Astrocyte of the hippocampus (primary cell): ENCODE measurements at places on chromosomes 4 and X.

- no peak for DNase-seq
Measured at GRCh38 chr4:172708184-172708583, 460.4 kb upstream of the GALNT7 start.

GRCh38 chr4:182143086-182143821, 99.9 kb upstream of the TENM3 start:
- DNase-seq, result peak; percentile 66

DNA sequence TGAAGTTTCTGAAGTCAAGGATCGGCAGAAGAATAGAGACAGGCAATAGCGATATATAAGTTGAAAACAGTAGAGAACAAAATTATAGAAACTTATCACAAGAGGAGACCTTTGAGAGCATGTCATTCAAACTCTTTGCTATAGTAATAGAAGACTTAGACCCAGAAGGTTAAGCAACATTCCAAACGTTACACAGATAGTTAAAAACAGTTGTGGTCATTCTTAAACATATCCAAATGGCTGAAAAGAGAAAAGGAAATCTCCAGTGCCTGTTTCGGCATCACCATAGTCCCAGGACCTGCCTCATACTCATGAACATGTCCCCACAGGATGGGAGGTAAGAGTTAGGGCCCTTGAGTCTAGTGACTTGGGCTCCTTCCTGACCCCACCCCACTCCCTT, 258.1 kb upstream of the NOCT start:
- DNase-seq, result no peak

DNA sequence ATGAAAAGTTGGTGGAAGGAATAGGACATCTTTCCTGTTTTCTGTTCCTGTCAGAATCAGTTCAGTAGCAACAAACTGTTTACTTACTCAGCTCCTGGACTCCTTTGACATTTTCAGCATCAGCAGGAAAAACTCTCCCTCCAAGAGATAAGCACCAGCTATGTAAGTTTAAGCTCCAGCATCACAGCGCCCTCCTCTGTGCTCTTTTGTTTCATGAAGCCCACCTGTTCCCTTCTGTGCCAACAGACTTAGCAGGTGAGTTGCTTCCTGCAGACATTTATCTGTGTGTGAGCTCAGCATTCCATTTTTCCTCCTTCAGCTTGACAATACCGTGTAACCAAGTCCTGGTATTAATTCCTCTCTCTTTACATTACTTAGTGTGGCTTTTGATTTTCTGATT, 644.1 kb upstream of the AGA start:
- DNase-seq, result no peak

- peak; percentile 72 for DNase-seq
Measured at GRCh38 chr4:6953751-6954380, 44.2 kb downstream of the TBC1D14 start.

- DNase-seq, result no peak
Measured at GRCh38 chrX:44173219-44173618, 170.3 kb downstream of the EFHC2 start.

DNA sequence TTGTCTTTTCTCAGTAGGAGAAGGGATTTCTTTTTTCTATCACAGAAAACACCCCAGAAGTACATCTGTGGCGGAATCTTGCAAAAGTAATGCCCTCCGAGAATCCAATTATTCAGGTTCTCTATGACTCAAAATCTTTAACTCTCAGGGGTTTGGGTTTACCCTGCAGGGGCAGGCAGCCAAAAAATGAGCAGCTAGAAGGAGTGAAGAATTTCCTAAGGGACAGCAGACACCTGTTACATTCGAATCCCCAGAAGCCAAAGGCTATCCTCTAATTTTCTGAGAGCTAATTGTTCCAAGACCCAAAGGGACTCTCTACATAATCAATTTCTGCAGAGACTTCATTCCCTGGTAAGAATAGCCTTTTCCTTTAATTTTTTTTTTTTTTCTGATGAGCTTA, 27.5 kb upstream of the CBR4 start:
- no peak for DNase-seq

- no peak for DNase-seq
Measured at GRCh38 chrX:65920620-65921019, 119.3 kb downstream of the VSIG4 start.

DNA sequence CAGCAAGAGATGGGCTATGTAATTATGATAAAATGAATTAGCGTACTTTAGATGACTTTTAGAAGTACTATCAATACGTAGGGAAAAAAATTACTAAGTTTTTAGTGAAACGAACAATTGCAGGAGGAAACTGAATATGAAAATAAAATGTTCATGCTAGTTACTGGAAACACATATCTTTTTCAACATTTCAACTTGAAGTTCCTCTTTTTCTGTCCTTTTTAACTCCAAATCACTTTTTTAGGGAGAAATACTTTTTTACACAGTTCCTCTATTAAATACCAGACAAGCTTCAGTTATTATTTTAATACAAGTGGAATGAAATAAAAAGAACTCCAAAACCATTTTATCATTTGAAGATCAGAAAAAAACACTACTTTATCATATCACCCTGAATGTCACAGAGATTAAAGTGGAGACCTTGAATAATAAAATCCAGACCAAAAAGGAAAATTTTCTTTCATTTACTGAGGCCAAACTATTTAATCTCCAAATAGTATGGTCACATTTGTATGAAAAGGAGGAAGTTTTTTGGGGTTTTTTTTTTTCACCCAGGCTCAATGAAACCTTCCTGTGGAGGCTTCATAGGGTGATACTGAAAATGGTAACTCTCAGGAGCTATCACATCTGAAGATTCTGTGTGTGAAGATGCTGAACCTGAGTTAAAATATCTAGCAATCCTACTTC, 306.2 kb downstream of the INPP4B start:
- no peak for DNase-seq

GRCh38 chrX:50913520-50913919, 3.0 kb downstream of the BMP15 start:
- DNase-seq, result no peak

GRCh38 chr4:78756776-78757175, 19.4 kb upstream of the BMP2K start:
- no peak for DNase-seq

DNA sequence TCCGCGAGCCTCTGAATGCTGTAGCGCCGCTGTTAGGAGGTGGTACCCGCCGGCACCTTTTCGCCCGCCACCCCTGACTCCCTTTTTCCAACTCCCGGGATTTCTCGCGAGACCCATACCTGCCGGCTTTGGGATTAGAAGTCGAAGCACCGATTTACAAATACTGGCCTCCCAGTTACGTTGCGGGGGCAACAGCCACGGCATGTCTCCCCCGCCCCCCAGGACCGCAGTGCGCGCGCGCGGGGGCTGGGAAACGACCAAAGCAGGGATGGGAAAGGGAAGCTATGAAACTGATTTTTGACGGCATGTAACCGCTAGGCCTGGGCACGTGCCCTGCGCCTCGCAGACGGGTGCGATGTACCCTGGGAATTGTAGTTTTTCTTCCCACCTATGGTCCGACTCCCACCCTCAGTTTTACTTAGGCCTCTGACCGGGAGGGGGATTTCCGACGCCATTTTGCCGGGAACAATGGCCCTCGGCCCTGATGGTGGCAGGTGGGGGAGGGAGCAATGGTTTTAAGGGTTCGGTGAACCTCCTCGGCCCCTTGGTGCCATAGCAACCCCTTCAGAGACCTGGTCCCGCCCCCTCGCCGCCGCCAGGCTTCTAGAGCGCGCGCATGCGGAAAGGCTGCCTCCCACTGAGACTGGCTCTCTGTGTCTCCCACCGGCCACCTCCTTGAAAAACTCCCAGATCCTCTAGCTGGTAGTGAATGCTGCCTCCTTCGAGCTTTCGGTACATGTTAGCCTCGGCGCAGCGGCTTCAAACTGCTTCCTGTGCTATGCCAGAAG, 772 bp upstream of the WNK3 start:
- peak; percentile 83 for DNase-seq

DNA sequence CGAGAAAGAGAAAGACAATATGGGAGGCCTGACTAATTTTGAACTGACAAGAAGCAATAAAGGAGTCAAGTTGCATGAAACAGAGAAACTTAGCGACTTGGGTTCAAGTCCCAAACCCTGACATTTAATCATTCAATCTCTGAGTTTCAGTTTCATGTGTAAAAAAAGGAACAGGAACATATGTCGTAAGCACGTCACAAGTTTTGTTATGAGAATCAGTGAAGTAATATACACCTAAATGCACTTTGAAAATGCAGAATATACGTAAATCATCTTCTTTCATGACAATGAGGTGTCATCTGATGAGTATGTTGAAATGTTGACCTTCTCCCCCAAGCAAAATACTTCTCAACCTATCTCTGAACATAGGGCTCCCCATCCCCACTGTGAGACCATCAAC, 10.4 kb downstream of the ACOT9 start:
- no peak for DNase-seq

DNA sequence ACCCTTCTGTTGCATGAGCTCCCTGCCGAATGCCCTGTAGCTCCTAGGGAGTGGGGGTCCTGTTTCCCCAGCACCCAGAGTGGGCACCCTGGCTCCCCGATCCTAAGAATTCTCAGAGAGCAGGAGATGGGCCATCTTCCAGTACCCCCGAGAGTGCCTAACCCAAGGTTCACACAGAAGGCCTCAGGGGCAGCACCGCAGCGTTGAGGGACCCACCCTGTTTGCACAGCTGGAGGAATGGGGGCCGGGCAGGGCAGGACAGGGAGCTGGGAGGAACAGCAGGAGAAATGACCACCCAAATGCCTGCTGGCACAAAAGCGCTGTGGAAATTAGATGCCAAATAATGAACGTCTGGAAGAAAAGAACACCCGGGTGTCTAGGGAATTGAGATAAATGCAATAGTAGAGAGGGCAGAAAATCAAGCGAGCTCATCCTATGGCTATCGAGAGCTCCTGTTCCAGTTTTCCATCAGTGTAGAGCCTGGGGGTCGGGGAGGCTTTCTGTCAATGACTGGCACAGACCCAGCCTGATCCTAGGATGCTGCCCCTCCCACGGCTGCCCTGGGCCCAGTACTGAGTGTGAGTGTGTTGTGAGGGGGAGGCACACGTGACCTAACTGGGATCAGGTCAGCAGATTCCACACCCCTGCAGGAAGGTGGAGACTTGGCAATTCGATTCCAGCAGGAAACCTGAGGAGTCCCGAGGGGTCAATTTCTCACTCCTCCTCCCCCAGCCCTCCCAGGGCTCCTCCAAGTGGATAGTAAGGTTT, 25.7 kb downstream of the SEPTIN6 start:
- no peak for DNase-seq

- no peak for DNase-seq
Measured at GRCh38 chr4:186924723-186925122, 201.1 kb upstream of the FAT1 start.

- no peak for DNase-seq
Measured at GRCh38 chr4:75056277-75056676, 123.4 kb downstream of the PARM1 start.

- DNase-seq, result no peak
Measured at GRCh38 chrX:97452283-97452682, 568.6 kb downstream of the RPA4 start.

- DNase-seq, result no peak
Measured at GRCh38 chr4:11912886-11913285, 484.2 kb upstream of the HS3ST1 start.

- DNase-seq, result peak; percentile 97
Measured at GRCh38 chr4:7805533-7806337, 133.9 kb downstream of the AFAP1 start.

DNA sequence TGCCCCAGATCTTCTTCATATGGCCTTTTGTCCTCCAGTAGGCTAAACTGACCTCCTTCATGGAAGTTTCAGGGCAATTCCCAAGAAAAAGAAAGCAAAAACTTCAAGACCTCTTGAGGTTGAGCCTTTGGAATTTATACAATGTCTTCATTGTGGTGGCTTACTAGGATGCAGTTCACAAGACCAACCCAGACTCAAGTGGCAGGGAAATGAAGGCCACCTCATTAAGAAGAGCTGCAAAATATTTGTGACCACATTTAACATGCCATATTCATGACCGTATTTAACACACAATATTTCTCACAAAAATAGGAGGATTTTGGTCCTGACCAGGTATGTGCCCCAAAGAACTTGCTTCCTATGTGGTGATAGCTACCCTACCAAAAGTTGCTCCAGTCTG, 605.5 kb upstream of the PITX2 start:
- DNase-seq, result peak; percentile 58

DNA sequence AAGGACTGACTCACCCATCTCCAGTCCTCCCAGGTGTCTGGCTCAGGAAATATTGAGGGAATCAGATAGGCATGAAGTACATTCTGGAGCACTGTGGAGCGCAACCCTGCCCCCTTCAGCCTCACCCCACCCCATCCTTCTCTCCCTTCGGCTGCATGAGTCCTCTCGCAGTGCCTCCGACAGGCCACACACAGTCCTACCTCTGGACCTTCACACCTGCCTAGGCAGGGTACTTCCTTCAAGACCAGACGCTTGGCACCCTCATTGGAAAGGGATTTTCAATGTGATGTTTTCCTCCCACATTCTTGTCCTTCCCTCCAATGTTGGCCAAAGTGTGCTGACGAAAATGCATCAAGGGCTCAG, 26.8 kb upstream of the PPP2R2C start:
- DNase-seq, result no peak

GRCh38 chr4:3302786-3303564, 10.2 kb downstream of the RGS12 start:
- no peak for DNase-seq

- no peak for DNase-seq
Measured at GRCh38 chr4:176309046-176309445, 10.7 kb upstream of the SPCS3 start.

- DNase-seq, result no peak
Measured at GRCh38 chr4:74631338-74631737, 163.0 kb downstream of the BTC start.

DNA sequence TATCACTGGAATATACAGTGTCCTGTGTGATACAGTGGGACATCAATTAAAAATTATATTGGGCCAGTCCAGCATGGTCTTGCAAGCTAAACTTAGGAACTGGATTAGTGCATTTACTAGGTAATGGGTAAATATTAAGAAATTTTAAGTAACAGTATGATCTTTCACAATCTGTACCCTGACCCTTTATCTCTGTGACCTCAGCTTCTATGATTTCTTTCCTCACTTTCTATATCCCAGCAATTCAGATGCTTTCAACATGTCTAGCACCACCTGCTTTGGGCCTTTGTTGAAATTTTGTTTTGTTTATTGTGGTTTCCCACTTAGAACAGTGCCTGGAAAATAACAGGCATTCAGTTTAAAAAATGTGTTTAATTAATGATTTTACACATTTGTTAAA, 2295.4 kb downstream of the ARAP2 start:
- no peak for DNase-seq

DNA sequence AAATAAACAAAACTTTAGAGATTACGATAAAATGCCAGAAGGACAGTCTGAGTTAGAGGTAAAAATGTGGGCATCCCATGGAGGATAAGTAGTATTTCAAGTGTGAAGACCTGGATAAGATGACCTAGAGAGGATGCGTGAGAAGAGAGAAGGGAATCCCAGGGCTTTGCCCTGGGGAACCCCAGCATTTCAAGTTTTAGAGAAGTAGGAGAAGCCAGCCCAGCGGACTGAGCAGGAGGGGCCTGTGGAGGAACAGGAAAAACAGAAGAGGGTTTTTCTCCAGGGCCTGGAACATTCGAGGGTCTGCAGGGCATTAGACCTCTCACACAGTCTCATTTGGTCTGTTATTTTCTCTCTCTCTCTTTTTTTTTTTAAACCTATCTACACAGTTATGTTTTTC, 2.9 kb upstream of the CFP start:
- DNase-seq, result no peak
